ENCODE measurements at places on chromosomes 6 and 20.

DNA sequence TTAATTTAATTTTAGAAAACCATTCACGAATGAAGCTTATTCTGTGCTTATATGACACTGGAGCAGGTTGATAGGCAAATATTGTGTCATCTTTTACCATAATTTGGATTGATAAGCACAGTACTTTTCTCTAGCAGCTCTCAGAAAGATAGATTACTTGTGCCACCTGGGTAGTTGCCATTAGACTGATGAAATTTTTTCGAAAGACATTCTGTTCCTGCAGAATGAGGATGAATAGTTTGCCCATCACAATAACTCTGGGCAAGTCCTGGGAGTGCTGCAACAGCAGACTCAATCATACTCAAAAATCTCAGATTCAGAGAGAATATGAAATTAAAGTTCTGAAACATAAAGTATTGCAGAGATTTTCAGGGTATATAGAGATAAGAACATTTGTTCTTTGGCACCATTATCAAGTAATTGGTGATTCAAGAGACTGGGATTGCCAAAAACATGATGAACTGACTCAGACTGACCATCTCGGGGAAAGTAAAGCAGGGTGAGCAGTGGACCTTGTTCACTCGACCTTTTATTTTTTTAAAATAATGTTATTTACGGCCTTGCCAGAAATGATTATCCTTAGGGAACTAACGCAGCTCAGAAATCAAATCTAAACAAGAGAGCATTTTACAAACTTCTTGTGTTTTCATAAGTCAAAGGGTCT, 65.8 kb upstream of the PTCHD4 start:
- no peak for DNase-seq

DNA sequence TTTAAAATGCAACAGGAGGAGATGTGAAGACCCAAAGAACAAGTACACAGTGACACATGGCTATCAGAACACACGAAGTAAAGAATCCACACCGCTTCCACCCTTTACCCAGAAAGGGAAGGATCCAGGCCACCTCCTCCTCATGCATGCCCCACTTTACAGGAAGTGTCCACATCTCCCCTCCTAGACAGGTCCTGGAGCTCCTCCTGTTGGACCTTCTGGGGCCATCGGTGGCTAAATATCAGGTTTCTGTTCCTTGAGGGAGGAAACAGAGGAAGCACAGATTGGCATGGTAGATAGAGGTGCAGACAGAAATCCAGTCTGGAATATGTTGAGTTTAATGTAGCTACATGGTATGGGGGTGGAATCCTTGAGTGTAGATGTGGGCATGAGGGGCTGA, 10.9 kb downstream of the NINL start:
- no peak for DNase-seq

DNA sequence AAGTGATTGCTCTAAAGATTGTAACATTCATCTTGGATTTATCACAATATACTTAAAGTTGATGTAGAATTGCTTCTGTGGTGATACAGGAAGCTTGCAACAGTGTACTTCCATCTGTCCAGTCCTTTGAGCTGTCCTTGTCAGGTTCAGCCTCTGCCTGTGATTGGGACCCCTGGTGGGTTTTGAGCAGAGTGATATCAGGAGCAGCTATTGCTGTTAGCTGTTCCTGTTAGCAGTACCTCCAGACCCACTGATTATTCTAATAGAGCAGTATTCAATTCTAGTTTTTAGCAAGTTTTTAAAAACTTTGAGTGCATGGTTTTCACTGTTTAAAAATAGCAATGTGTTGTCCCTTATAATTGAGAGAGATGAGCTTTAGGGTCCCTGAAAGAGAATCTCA, 48.8 kb downstream of the TULP4 start:
- DNase-seq: no peak

GRCh38 chr6:166764473-166765233, 137.6 kb upstream of the RPS6KA2 start:
- no peak for DNase-seq

DNA sequence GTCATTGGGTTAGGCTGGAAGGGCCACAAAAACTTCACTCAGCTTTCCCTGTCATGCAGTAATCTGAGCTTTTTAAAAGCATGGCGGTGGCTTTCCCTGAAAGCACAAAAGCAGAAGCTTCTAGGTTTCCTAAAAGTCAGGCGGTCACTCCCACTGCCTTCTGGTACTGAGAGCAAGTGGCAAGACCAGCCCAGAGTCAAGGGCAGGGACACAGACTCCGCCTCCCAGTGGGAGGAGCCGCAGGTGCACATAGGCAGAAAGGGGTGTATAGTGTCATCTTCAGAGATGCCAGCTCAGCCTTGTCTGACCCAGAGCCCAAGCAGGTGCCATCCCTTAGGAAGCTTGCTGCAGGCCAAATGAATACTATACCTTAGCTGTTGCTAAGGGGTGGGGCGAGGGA, 18.0 kb upstream of the PACSIN1 start:
- no peak for DNase-seq

DNA sequence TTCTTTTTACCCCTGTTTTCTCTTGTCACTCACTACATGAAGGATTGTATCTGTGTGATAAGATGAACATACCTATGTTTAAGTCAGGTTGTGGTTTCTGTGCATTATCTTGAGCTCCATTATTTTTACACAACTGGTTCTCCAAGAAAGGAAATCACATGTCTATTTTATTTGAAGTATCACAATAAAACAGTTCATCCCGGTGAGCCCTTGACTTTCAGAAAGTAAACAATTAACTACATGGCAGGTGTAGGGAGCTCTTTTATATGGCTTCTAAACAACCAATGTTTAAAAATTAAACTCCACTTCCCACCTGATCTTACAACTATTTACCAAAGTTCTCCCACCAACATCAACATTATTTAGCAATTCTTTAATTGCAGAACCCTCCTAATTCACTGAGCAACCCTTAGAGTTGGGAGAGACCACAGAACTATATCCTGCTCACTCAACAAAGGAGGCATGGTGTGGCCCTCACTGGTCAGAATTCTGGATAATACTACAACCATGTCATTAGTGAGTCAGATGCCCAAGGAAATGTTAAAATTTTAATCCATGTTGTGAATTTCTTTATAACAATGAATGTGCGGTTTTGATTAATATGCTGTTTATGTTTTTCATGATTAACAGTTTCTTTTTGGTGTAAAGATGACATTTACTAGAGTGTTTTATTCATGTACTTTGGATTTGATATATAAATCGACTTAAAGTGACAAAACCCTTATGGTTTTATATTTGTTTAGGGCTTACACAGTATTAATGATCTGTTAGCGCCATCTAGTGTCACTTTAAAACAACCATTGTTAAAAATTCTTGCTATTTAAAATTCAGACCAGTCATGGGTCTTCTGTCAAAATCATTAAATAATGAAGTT, 50.0 kb upstream of the SCGN start:
- DNase-seq: no peak

DNA sequence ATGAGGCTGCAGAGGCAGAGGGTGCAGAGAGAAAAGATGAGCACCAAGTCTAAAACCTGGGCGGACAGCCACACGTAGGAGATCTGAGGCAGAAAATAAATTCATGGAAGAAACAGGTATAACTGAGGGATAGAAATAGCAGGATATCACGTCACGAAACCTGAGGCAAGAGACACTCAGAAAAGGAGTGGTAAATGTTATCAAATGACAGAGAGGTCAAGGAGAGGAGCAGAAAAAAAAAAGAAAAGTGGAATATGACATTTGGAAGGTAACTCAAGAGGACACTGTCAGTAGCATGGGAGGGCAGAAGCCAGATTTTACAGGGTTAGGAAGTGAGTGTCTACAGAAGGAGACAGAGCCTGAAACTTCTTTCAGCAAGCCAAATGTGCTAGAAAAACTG, 84.2 kb upstream of the FBXL4 start:
- DNase-seq: no peak

GRCh38 chr6:30570263-30570662, 979 bp upstream of the ABCF1 start:
- no peak for DNase-seq

DNA sequence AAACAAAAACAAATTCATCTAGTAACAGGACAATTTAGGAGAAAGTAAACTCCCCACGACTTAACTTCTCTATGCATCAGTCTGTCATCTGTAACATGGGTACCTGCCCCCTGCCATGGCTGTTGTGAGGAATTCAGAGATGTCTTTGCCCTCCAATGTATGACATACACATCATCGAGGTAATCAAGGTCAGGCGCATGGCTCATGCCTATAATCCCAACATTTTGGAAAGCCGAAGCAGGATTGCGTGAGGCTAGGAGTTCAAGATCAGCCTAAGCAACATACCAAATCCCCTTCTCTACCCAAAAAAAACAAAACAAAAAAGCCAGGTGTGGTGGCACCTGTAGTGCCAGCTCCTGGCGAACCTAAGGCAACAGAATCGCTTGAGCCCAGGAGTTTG, 9.0 kb downstream of the EEF1A1 start:
- no peak for DNase-seq

GRCh38 chr6:53436526-53437303, 88.0 kb upstream of the ELOVL5 start:
- DNase-seq: no peak

DNA sequence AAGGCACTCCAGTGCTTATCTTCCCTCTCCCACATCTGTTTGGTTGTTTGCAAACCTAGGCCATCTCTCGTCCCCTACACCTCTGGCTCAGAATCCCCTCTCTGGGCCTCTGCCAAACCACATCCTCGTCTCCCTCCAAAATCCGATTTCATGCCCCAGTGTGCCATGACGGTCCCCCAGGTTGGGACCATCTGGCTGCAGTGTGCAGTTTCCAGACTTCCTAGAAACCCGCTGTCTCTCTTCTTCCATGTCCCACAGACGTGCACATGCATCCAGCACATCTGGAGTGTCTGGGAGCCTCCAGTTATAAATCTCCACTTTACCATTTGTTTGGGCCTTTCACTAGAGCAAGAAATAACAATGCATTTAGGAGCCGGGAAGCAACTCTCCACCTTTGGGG, 316.2 kb downstream of the KIF16B start:
- no peak for DNase-seq

- DNase-seq: no peak
Observed at GRCh38 chr6:140446241-140446640, 1071.8 kb upstream of the CITED2 start.

GRCh38 chr6:33907227-33907626, 103.4 kb upstream of the MLN start:
- no peak for DNase-seq

GRCh38 chr20:64082820-64083377, 1.3 kb downstream of the LKAAEAR1 start:
- DNase-seq: no peak

DNA sequence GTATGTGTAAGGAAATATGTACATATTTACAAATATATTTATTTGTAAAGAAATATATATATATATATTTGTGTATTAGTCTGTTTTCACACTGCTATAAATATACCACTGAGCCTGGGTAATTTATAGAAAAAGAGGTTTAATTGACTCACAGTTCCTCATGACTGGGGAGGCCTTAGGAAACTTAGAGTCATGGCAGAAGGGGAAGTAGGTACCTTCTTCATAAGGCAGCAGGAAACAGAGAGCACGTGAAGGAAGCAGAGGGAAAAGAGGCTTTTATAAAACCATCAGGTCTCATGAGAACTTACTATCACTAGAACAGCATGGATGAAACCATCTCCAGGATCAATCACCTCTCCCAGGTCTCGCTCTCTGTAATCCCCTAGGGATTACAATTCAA, 644.5 kb upstream of the HS3ST5 start:
- DNase-seq: no peak

DNA sequence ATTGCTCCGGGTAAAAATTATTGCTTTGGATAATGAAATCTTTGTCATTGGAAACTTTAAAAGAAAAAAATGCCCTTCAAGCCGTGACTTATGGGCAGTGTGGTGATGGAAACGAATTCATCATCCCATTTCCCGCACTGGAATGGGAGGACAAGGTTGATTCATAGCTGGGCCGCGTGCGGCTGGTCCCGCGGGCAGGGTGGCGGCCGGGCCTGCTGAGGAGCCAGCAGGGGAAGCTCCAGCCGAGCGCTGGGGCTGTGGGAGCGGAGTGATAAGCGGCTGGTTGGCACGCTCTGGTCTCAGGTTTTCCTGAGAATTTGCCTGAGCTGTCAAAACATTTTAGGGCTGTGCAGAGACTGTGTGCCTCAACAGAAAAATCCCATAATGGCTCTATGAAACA, 351.7 kb downstream of the CDC5L start:
- DNase-seq: no peak

GRCh38 chr6:105209950-105210706, 30.3 kb upstream of the POPDC3 start:
- DNase-seq: no peak

DNA sequence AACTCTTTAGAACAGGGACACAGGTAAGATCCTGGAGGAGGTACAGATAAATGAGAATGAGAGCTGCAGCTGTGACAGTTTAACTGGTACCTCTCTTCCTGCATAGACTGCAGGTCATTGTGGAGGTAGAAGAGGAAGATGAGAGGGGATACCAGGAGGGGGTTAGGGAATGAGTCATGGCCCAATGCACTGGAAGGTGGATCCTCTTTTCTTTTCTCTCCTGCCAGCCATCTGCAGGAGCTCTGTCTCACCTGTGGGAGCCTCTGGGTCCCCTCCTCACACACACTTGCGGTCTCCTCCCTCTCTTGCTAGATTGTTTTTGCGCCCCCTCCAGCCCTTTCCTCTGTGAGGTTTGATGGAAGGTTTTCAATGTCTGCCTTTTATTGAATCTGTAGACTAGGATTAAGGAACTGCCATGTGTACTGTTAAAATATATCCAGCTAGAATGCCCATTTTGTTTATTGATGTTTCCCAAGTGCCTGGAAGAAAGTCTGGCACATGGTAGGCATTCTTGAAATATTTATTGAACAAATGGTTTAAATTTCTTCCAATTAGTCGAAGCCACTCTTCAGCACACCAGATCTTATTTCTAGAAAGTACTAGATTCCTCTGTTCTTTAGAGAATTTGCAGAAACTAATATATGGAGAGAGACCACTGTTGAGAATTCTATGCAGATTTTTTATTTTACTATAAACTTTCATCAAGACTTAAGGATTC, 13.0 kb downstream of the C6orf163 start:
- no peak for DNase-seq

DNA sequence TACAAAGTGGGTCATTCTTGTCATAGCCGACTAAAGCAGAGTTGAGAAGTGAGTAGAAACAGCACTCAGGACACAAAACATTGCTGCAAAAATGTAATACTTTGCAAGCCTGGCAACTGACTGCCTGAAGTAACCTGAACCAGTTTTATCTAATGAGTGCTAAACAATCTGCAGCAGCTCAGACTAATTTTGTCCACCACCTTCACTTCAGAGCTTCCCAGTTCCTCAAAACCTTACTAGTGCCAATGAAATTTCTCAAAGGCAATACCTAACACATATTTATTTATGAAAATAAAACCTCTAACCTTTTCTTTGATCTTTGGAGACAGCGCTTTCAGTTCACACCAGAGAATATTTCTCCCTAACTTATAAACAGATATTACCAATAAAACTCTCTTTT, 56.7 kb upstream of the FKBP1C start:
- no peak for DNase-seq

- DNase-seq: no peak
Observed at GRCh38 chr20:5848711-5849505, 98.7 kb downstream of the SHLD1 start.

GRCh38 chr6:162726947-162727321, 632 bp downstream of the PRKN start:
- DNase-seq: no peak

GRCh38 chr6:30735668-30736314, 6.7 kb downstream of the FLOT1 start:
- DNase-seq: no peak

GRCh38 chr20:48769069-48769983, 58.5 kb downstream of the PREX1 start:
- peak; percentile 85 for DNase-seq

All from effector CD4-positive, alpha-beta T cell (primary cell).